ENCODE measurements at places on chromosomes 2 and 18.
A peak's percentile ranks its signal among the peaks of the same experiment; 100 is the strongest.

DNA sequence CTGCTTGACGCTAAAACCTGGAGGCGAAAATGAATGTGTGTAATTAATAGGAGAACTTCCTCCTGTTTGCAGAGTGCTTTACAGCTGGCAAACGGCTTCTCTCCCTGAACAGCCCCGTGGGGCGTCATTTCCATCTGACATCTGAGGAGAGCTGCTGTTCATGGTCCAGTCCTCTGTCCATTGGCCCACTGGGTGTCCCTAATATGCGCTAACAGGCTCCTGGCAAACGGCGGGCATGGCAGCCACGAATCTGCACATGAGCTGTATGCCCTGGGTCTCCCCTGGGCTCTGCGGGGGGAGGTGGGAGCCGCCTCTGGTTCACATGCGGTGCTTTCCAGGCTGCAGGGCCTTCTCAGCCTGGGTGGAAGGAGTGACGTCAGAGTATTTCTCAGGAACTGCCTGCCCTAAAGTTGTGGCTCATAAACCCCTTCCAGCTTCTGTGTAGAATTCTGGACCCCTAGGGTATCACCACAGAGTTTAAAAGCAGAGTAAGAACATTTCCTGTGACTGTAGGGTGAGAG, 73.2 kb downstream of the LRRFIP1 start:
- peak; percentile 73 for DNase-seq

- no peak for DNase-seq
Observed at GRCh38 chr2:147660680-147661079, 184.1 kb upstream of the ACVR2A start.

- DNase-seq: peak; percentile 72
Observed at GRCh38 chr2:64202206-64202845, 58.1 kb upstream of the PELI1 start.

- peak; percentile 12 for DNase-seq
Observed at GRCh38 chr2:122491011-122491410, 735.6 kb downstream of the TSN start.

GRCh38 chr18:22398464-22398863, 19.3 kb downstream of the CTAGE1 start:
- no peak for DNase-seq

DNA sequence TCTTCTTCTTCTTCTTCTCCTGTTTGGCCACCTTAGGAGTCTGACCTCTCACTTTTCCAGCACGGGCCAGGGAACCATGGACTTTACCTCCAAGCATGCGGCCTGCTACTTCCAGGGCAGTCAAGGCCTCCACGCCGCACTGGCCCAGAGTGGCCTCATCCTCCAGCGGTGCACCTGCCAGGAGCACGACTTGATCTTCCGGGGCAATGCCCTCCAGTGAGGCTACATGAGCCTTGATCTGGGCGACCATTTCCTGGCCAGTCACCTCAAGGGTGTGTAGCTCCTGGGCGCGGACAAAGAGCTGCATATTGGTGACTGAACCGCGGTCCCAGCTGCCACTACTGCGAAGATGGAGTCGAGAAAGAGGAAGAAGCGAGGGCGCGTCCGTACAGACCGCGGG, 67.1 kb downstream of the DIPK1C start:
- no peak for DNase-seq

DNA sequence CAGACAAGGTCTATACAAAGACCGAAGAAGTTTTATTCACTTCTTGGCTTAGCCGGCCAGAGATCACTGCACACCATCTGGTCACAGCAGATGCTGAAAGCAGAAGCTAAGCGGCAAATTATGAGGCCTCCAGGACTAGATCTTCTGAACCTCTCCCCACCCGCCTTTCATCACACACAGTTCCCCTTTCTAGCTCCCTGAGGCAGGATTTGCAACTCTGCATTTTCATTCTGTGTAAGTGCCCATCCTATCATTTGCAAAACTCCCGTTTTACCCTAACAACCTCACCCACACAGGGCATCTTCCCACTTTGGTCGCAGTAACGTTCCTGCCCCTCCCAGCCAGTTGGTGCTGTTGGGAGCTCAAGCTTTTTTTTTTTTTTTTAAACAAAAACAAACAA, 3.1 kb upstream of the MOB1A start:
- peak; percentile 94 for DNase-seq

GRCh38 chr2:65922030-65922429, 489.6 kb upstream of the SPRED2 start:
- peak; percentile 32 for DNase-seq

DNA sequence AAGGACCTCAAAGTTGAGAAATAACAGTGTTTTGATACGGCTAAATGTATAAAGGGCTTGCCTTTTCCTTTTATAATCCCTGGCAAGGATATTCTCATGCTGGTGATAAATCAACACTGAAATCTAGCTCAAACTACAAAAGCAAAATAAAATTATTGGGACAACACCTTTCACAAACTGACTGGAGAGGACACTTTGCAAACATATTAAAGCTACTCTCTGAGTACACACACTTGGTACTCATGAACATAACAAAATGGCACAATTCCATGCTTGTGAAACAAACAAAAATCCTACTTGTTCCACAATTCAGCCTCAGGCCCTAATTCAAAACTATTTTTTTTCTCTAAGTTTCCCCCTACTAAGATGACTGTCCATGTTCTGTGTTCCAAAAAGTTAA, 305.8 kb downstream of the ETAA1 start:
- DNase-seq: no peak

DNA sequence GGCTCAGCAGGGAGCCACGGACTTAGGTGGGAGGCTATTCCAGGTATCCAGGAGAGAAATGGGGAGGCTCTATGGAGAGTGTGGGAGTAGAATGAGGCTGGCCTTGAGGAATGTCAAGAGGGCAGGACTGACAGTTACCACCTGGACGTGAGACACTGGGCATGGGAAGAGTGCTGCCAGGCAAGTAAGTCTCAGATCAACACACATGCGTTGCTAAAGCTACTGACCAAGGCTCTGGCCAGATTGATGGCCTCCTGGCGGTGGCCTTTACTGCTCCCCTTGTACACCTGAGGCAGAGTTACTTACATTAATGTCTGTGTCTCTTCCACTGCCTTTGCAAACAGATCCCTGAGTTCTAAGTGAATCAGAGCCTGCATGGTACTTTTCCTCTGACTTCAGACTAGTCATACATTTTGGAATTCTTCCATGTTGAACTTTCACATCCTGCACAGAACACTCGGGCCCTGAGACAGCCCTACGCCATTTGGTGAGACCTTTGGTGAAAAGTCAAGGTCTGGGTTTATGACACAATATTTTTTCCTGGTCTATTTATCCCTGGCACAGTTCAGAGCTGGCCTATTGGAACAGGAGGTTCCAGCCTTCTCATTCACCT, 398.8 kb upstream of the TRIB2 start:
- no peak for DNase-seq

DNA sequence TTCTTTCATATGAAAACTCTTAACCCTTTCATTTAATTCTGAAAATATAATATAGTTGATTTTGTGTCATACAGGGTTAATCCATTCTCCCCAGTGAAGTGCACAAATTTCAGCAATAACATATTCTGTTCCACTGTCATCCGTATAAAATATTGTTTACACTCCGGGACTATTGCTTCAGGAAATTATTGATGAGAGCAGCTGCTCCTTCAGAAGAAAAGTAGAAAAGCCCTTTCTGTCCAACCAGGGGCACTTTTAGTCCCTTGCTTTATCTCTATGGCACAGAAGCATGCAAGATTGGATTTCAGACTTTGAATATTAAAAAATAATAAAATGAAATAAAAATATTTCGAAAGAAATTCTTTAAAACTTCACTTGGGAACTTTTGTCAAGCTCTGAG, 535.7 kb upstream of the SLC39A10 start:
- no peak for DNase-seq

- peak; percentile 89 for DNase-seq
Observed at GRCh38 chr2:68387408-68388350, 22.6 kb downstream of the PLEK start.

- DNase-seq: no peak
Observed at GRCh38 chr18:26662996-26663395, 114.6 kb upstream of the KCTD1 start.

DNA sequence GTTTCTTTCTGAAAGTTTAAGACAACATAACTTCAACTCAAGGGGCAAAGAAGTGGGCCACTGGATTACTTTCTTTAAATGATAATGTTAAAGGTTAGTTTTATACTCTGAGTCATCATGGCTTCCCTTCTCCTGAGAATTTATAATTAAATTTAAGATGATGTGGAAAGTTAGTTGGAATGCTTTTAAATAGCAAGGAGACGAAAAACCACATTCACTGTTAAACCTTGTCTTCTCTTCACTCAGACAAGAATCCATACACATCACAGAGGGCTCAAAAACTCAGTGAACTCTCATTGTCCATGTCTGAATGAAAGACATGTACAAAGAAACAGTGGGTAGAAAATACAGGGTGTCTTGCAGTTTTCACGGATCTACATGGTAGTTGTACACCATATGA, 65.6 kb downstream of the COL5A2 start:
- no peak for DNase-seq

DNA sequence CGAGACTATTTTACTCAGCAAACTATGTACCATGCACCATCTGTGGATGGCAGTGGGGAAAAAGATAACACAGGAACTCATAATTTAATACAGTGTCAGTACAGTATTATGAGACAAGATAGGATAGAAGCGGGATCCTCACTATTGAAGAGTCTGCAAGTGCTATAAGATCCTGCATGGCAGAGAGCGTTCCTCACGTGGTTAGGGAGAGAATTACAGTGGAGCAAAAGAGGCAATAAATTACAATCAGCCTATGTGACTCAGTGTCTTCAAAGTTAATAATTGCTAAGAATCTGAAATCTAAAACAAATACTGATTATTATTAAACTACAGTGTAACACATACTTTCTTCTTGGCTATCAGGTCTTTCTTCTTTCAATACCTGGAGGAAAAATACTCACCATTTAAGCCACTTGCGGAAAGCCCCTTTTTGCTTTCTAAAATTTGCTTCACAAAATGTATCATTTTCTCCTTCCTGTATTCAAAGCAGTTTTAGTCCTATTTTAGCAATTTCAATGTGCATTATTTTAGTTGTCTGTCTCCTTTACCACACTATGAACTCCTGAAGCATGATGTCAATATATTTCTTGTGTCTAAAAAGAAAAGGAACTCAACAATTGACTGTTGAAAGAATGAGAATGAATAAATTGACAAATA, 342.9 kb downstream of the SPAG16 start:
- peak; percentile 52 for DNase-seq

DNA sequence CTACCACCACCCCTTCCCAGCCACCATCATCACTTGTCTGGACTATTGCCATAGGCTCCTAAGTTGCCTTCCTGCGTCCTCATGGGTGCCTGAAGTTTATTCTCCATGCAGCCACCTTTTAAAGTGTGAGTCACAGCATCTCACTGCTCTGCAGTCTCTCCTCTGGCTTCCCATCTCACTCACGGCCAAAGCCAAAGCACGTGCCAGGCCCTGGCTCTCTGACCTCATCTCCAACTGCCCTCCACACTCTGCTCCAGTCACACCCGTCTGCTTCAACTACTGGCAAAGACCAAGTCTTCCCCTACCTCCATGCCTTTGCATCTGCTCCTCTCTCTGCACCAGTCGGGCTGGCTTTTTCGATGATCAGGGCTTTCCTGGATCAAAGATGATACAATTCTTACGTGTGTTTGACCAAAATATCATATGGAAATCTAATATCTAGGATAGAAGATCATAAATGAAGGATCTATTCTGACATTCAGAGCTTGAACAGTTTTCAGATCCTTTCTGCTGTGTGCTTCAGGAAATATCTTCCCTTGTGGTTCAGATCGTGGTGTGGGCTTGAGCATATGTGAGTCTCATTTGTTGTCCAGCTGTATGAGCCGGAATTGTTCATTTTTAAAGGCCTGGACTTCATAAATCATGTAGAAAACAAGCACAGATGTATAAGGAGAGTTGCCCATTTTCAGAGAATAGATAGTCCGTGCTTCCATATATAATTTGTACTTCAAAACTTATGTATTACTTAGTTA, 175.6 kb downstream of the PRKCE start:
- DNase-seq: no peak

GRCh38 chr2:234320066-234320465, 176.8 kb downstream of the ARL4C start:
- no peak for DNase-seq

DNA sequence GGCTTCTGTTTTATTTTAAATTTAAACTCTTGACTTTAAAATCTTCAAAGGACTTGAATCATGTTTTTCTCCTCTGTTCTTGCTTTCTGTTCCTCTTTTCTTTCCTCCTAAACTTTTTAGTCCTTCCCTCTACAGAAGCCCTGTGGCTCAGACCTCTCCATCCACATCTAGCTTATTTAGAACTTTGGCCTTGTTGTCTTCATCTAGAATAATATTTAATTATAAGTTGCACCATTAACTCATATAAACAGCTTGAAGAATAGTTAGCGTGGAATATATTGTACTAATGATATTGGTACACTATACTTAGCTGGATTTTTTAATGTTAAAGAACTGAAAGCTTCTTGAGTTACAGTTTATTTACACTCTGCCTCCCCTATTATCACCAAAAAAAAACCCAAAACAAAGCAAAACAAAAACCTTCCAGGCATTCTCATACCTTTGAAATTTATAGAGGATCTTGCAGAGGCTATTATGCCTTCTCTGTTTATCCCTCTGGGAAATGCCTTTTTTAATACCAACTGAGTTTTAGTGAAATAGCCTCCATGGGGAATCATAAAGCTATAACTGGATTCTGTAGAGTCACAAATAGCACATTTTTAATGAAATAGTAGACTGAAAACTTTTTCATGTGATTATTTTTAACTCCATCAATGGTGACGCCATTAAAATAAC, 9.2 kb upstream of the CCDC141 start:
- peak; percentile 10 for DNase-seq

- no peak for DNase-seq
Observed at GRCh38 chr18:48544116-48544515, 5.3 kb downstream of the CTIF start.

- no peak for DNase-seq
Observed at GRCh38 chr2:174985614-174986013, 19.6 kb downstream of the CHN1 start.

GRCh38 chr2:98907966-98908905, 27.8 kb downstream of the CRACDL start:
- no peak for DNase-seq

GRCh38 chr2:184581391-184581790, 16.9 kb upstream of the ZNF804A start:
- no peak for DNase-seq

GRCh38 chr18:56085551-56085950, 497.6 kb upstream of the TCF4 start:
- no peak for DNase-seq

- DNase-seq: no peak
Observed at GRCh38 chr2:70842401-70842800, 6.8 kb upstream of the CD207 start.

GRCh38 chr2:64699712-64700111, 46.0 kb upstream of the SERTAD2 start:
- peak; percentile 86 for DNase-seq

- DNase-seq: no peak
Observed at GRCh38 chr2:218149098-218149497, 17.7 kb downstream of the CXCR1 start.

GRCh38 chr2:177464549-177464948, 72.0 kb downstream of the AGPS start:
- no peak for DNase-seq

All from GM12865 (cell line).